ENCODE measurements at places on chromosomes 7 and 10.

GRCh38 chr10:90751107-90751997 is 106.5 kb downstream of the HTR7 start:
- DNase-seq = peak; percentile 10

DNA sequence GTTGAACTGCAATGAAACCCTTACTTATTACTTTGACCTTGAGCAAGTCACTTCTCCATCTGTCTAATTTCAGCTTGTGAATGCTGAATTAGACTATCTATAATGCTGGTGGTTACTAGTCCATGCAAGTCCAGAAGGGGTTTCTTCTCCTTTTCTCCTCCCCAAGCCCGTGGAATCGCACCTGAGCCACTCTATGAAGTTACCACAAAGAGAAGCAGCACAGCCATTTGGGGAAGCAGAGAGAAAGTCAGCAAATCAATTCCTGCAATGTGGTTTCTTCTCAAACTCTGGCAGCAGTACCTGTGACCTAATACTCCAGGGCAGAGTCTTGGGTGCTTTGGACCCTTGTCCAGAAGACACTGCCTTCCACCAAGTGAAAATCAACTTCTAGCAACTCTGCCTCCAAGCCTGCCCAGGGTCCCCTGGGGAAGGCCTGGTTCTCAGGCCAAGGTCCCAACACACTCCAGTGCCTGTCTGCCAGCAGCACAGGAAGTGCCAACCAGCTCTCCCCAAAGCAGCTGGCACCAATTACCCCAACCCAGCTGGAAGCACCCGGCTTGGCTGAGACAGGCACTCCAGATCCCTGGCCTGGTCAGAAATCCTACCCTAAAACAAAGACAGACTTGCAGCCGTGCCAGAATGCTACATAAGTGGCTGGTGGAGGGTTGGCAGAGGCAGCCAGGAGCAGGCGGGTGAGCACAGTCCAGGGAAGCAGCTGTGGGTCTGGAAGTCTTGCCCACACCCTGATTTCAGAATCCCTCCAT is 200.3 kb downstream of the LSM5 start:
- no peak for DNase-seq

DNA sequence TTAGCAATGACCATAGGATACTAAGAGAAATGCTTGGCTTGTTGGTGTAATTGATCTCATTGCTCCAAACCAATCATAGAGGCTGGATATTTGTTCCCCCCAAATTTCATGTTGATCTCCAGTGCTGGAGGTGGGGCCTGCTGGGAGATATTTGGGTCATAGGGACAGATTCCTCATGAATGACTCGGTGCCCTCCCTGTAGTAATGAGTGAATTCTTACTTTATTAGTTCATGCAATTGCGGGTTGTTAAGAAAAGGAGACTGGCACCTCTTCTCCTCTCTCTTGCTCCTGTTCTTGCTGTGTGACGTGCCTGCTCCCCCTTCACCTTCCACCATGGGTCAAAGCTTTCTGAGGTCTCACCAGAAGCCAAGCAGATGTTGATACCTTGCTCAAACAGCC is 630.1 kb downstream of the CALN1 start:
- DNase-seq = no peak

- no peak for DNase-seq
Measured at GRCh38 chr10:131260452-131261211, 50.9 kb downstream of the TCERG1L start.

DNA sequence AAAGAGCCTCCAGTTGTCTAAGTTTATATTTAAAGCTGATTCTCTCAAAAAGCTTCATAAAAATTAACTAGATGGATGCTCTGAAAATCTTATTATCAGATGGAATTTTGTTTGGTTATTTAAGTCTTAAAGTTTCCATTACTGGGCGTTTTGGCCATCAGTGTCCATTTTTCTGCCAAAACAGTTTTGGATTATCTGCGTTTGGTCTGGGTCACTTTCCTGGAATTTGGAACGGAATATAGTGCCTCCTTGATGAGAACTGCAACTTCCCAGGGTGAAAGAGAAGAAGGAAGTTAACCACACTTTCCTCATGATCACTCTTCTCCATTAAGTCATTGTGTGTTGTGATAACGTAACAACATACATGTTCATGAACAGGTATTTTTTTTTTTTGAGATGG is 764.9 kb upstream of the AUTS2 start:
- no peak for DNase-seq

- DNase-seq = no peak
Measured at GRCh38 chr10:112082120-112082519, 101.4 kb downstream of the GPAM start.

- no peak for DNase-seq
Measured at GRCh38 chr7:40133561-40134427, 628 bp downstream of the MPLKIP start.

- no peak for DNase-seq
Measured at GRCh38 chr10:7329219-7329618, 81.6 kb downstream of the SFMBT2 start.

DNA sequence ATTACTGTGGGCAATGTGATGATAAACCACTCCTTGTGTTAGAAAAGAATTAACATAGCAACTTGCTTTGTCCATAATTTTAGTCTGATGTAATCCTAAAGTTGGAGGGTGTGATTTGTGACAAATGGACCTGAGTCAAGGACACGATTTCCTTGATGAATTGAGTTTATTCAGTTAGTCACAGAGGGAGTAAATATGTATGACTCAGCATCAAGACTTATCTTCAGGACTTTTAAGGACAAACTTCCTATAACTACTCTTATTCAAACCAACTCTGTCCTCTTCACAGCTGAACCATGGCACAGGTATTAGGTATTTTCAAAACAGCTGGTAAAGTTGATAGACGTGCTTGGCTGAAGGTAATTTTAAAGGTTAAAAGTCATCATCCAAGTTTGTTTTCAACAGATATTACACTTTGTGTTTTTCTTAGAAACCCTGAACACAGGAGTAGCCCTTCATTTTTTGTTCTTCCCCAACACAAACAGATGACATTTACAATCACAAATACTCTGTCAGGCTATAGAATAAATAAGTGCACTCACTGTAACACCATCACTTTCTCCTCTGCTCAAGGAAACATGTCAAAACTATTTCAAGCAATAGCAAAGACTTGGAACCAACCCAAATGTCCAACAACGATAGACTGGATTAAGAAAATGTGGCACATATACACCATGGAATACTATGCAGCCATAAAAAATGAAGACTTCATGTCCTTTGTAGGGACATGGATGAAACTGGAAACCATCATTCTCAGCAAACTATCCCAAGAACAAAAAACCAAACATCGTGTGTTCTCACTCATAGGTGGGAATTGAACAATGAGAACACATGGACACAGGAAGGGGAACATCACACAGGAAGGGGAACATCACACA is 54.5 kb downstream of the COA1 start:
- DNase-seq = no peak

- no peak for DNase-seq
Measured at GRCh38 chr10:55058800-55059199, 257.8 kb upstream of the PCDH15 start.

DNA sequence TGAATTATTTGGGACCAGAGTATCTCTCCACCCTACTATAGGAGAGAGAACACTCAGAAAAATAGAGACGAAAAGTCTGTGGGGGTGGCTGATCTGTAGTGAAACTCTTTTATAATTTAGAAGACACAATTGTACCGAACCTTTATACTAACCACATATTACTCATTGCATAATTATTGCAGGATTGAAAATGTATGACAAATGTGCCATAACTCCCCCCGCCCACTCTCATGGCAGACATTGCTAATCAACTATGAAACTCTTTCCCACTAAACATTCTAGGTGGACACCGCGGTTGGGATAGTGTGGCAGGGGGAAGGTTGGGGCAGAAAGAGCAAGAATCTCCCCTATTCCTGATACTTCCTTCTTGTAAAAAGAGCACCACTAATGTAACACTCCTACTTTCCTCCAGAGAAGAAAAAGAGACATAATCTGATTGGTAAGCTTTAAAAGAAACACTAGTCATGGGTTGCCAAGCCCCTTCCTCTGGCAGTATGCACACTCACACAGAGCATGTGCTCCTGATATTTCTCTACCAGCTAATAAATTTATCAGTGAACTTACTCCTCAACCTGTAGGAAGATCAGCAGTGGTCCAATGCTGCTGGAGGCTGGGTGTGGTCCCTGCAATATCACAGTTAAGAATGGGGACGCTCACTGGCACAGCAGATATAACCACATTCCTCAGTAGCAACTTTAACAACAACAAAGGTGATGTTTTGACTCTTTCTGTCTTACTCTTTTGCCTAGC is 18.7 kb upstream of the ARID5B start:
- DNase-seq = no peak
